IMR-90 (cell line): ENCODE measurements at places on chromosomes 16 and 17. TPM values are rescaled to one million over a fixed set of nuclear protein-coding genes. Genes with fewer than 3 reads are reported as not detected.

DNA sequence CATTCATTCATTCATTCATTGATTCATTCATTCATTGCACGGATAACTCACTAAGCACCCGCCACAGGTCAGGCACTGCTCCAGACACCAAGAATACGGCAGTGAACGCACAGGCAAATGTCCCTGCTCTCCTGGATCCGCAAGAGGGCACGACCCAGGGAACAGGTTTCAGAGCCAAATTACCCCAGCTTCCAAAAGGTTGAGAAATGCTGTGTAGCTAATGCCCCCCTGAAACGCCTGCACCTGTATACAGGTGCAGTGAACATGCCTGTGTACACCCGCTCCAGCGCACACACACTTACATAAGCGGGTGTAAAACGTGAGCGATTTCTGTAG is 9.6 kb upstream of the UBE2I start:
- no peak overlapping the region for H3K4me3 ChIP-seq
- DNase-seq, result no peak
- H3K27me3 ChIP-seq, result peaks cover 13% of the 10 kb centered on the region
- no peaks in the 10 kb centered on the region for H3K36me3 ChIP-seq

DNA sequence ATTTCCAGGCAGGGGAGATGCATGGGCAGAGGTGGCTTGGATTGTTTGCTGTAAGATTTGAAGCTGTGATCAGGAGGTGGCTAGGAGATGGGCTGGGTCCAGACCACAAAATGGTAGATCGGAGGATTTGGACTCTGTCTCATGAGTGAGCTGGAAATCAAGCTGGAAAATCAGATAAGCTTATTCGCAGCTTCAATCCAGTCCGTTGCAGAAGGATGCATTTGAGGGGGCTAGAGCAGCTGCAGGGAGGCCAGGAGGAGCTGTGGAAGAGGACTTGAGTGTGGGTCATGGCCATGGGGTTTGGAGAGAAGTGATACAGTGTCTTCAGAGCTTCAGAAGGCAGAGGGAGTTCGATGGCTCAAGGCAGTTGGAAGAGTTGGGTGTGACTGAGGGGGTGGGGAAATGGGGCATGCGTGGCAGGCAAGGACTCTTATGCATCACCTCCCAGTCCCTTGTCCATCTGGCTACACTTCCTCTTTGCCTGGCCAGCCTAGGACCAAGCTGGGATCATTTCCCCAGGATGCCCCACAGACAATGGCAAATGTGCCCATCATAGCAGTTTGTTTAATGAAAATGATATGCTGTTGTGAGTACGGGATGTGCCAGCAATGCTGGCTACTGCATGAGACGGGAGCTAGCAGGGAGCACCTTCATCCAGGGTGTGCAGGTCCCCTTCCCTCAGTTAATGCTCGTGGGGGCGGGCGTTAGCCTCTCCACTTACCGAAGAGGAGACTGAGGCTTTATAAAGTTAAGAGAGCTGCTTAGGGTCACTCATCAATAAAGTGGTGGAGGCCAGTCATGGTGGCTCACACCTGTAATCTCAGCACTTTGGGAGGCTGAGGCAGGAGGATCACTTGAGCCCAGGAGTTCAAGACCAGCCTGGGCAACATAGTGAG is 20.6 kb downstream of the QPRT start:
- no peaks in the 10 kb centered on the region for H3K4me1 ChIP-seq
- H3K36me3 ChIP-seq, result no peaks in the 10 kb centered on the region
- DNase-seq, result no peak
- no peak overlapping the region for H3K4me3 ChIP-seq

DNA sequence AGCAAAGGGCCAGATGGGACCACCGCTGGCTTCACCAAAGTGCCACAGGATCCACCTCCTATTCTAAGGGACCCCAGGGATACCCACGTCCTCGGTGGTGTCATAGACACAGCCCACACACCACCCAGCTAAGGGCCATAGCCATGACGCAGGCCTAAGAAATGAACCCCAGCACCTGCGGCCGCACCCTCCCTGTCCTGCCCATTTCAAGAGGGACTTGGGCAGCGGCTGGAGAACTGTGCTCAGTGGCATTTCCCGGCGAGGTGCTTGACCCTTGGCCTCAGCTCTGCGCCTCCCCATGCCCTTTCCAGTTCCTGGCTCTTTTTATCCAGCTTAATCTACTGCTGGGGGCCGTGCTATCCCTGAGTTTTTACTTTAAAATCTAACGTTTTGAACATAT is 27.3 kb downstream of the ZNF778 start:
- H3K27me3 ChIP-seq, result no peaks in the 10 kb centered on the region
- H3K4me3 ChIP-seq, result no peak overlapping the region
- no peak for DNase-seq
- peaks cover 6% of the 10 kb centered on the region for H3K4me1 ChIP-seq
- no peaks in the 10 kb centered on the region for H3K36me3 ChIP-seq
- no peak overlapping the region for H3K27ac ChIP-seq

- peaks cover 41% of the 10 kb centered on the region for H3K27me3 ChIP-seq
- no peaks in the 10 kb centered on the region for H3K36me3 ChIP-seq
- H3K4me3 ChIP-seq, result no peak overlapping the region
- peaks cover 7% of the 10 kb centered on the region for H3K4me1 ChIP-seq
Measured at GRCh38 chr17:39110435-39111136, 40.9 kb downstream of the PLXDC1 start.

DNA sequence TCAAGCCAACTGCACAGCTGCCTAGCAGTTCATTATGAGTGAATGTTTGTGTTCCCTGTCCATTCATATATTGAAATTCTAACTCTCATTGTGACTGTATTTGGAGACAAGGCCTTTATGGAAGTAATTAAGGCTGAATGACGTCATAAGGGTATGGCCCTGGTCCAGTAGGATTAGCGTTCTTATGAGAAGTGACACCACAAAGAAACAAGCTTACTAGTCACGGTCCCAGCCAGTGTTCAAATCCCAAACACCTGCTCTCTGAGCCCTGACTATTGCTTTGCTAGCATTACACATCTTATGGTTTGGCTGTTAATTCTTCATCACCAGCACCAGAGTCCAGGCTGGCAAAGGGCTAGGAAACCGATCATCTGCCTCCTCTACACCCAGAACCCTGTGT is 2.2 kb downstream of the ZNF668 start:
- H3K4me1 ChIP-seq, result peaks cover 6% of the 10 kb centered on the region
- H3K27me3 ChIP-seq, result no peaks in the 10 kb centered on the region
- H3K4me3 ChIP-seq, result peak overlapping the region; percentile 81; the same call in 1 of the 2 replicates
- peak overlapping the region; percentile 90; the same call in 1 of the 2 replicates for H3K27ac ChIP-seq
- peaks cover 7% of the 10 kb centered on the region for H3K36me3 ChIP-seq

DNA sequence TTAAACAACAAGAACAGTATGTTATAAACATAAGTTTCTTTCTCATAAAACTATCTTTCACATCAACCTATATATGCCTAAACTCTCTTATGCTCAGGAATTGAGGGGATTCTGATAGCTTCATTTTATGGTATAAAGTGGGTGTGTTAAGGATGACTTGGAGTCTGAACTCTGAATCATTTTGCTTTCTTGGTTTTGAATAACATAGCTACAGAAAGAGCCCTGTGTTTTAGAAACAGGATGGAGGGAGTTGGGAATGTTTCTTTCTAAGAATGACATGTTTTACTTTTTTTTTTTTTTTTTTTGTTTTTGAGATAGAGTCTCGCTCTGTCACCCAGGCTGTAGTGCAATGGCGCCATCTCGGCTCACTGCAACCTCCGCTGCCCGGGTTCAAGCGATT is 50.1 kb downstream of the RHOT1 start:
- no peaks in the 10 kb centered on the region for H3K27me3 ChIP-seq
- peak; percentile 73 for DNase-seq
- H3K4me3 ChIP-seq, result no peak overlapping the region
- H3K27ac ChIP-seq, result peak overlapping the region; percentile 13; the same call in 1 of the 2 replicates
- H3K4me1 ChIP-seq, result peaks cover 4% of the 10 kb centered on the region

DNA sequence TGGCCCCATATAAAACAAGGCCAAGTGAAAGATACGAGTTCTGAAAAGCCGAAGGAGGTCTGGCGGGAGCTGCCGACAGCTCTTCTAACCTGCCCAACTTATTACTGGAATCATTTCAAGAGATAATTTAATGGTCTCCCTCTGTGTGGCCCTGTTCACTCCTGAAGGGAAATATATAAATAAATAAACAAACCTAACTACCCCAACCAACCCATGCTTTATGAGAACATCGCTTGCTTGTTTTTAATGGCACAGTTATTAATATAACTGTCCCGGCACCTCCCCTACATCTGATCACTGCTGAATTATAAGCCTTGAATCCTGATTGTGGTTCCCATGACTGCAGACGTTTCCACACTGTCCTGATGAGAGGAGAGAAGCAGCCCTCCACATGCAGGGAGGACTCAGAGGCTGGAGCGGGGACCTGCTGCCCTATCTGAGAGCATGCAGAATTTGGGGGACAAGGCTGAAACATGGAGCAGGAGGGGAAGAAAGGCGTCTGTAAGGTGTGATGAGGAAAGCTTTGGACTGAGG is 22.2 kb downstream of the CDK5RAP3 start:
- H3K4me3 ChIP-seq, result no peak overlapping the region
- no peak for DNase-seq
- H3K27me3 ChIP-seq, result peaks cover 6% of the 10 kb centered on the region; the same call in 1 of the 2 replicates
- peaks cover 2% of the 10 kb centered on the region; the same call in 1 of the 2 replicates for H3K4me1 ChIP-seq

DNA sequence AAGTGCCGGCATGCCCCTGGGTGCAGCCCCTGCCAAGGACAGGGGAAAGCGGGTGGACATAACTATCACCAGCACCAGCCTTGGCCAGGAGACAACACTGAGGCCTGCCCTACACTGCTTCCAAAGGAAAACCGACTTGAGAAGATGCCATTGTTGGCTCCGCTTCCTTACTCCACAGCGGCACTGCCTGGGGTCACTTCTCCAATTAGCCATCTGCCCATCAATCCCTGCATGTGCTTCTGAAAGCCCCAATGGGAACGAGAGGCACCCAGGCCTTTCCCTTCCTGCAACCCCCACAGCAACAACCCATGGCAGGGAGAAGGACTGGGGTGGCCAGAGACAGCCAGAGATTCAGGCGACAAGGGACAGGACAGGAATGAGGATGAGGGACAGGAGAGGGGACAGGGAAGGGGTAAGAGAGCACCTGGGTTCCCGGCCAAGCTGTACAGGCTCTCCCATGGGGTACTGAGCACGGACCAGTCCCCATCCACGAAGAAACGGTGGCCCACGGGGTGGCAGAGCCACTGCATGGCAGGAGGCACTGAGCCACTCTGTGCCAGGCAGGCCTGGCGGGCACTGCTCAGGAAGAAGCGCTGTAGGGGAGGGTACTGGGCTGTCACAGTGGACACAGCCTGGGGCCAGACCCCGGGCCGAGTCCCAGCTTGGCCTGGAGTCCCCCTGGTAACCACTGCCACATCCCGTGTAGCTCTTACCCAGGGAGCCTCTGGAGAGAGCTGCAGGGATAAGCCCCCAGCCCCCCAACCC is 21.2 kb downstream of the SREBF1 start:
- no peak overlapping the region for H3K4me3 ChIP-seq
- no peaks in the 10 kb centered on the region for H3K27me3 ChIP-seq
- peaks cover 25% of the 10 kb centered on the region for H3K4me1 ChIP-seq

DNA sequence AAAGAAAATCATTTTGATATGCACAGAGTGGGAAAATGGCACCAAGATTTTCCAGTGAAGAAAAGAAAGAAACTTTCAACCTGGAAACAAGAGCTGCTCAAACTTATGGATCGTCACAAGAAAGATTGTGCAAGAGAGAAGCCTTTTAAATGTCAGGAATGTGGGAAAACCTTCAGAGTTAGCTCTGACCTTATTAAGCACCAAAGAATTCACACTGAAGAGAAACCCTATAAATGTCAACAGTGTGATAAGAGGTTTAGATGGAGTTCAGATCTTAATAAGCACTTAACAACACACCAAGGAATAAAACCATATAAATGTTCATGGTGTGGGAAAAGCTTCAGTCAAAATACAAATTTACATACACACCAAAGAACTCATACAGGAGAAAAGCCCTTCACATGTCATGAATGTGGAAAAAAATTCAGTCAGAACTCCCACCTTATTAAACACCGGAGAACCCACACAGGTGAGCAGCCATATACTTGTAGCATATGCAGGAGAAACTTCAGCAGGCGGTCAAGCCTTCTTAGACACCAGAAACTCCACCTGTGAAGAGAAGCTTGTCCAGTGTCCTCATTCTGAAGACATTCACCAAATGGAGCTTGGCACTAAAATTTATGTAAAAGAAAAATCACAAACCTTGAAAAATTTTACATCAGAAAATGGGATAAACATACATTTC is 12.2 kb downstream of the ZNF75A start:
- no peaks in the 10 kb centered on the region for H3K4me1 ChIP-seq
- DNase-seq, result peak; percentile 6
- H3K36me3 ChIP-seq, result peaks cover 43% of the 10 kb centered on the region

- H3K4me1 ChIP-seq, result no peaks in the 10 kb centered on the region
- peaks cover 9% of the 10 kb centered on the region for H3K27me3 ChIP-seq
- no peak overlapping the region for H3K4me3 ChIP-seq
- no peak for DNase-seq
- no peak overlapping the region for H3K27ac ChIP-seq
Measured at GRCh38 chr17:33175562-33175961, 117.5 kb downstream of the ASIC2 start.

- peak; percentile 79 for DNase-seq
- peaks cover 56% of the 10 kb centered on the region for H3K4me1 ChIP-seq
- no peak overlapping the region for H3K27ac ChIP-seq
- H3K4me3 ChIP-seq, result no peak overlapping the region
Measured at GRCh38 chr17:29136998-29137730, 43.0 kb downstream of the MYO18A start.

- no peaks in the 10 kb centered on the region for H3K36me3 ChIP-seq
- no peak overlapping the region for H3K4me3 ChIP-seq
- no peaks in the 10 kb centered on the region for H3K27me3 ChIP-seq
- DNase-seq, result no peak
Measured at GRCh38 chr16:85261657-85262557, 149.6 kb upstream of the CIBAR2 start.

- H3K36me3 ChIP-seq, result peaks cover 18% of the 10 kb centered on the region
- DNase-seq, result peak; percentile 70
- peak within 1 kb of the TSS; percentile 79 for H3K27ac ChIP-seq
- H3K27me3 ChIP-seq, result no peaks in the 10 kb centered on the region
Measured at GRCh38 chr16:3112058-3112880, at the start of gene ZNF205. Gene ZNF205 (plus strand): TSS chr16:3112586. CDS start chr16:3113431, 845 bp downstream.

- H3K36me3 ChIP-seq, result no peaks in the 10 kb centered on the region
- DNase-seq, result peak; percentile 77
- no peaks in the 10 kb centered on the region for H3K27me3 ChIP-seq
- H3K4me3 ChIP-seq, result no peak overlapping the region
Measured at GRCh38 chr17:40915721-40916256, 21.7 kb downstream of the KRT23 start.

GRCh38 chr17:33967608-33968349 is 287.3 kb upstream of the CCL2 start:
- no peaks in the 10 kb centered on the region for H3K27me3 ChIP-seq
- H3K36me3 ChIP-seq, result no peaks in the 10 kb centered on the region
- no peak overlapping the region for H3K27ac ChIP-seq
- no peaks in the 10 kb centered on the region for H3K4me1 ChIP-seq

GRCh38 chr17:77963441-77963840 is 4.9 kb downstream of the TNRC6C start:
- peak; percentile 93 for DNase-seq
- H3K27ac ChIP-seq, result no peak overlapping the region
- H3K27me3 ChIP-seq, result no peaks in the 10 kb centered on the region

- no peak overlapping the region for H3K4me3 ChIP-seq
- peak; percentile 96 for DNase-seq
- H3K27me3 ChIP-seq, result no peaks in the 10 kb centered on the region
- peaks cover 19% of the 10 kb centered on the region for H3K4me1 ChIP-seq
- no peak overlapping the region for H3K27ac ChIP-seq
- peaks cover 2% of the 10 kb centered on the region for H3K36me3 ChIP-seq
Measured at GRCh38 chr17:13541032-13541480, 60.7 kb downstream of the HS3ST3A1 start.

BEAN1 gene
- not detected in 2 replicates for total RNA-seq

NOD2 gene
- not detected in 2 replicates for total RNA-seq

PYY gene
- total RNA-seq, result not detected in 2 replicates

GSDMA gene
- not detected in 2 replicates for total RNA-seq

TLE7 gene
- not detected in 2 replicates for total RNA-seq

CHMP6 gene
- total RNA-seq, result 5.0 and 7.2 TPM in 2 replicates

EVPLL gene
- not detected in 2 replicates for total RNA-seq

SCARF1 gene
- total RNA-seq, result 0.18 and 0.28 TPM in 2 replicates

SLC2A4 gene
- total RNA-seq, result under 0.01 TPM in 1 of 2 replicates, not detected in the other

KCNAB3 gene
- 0.36 and 0.56 TPM in 2 replicates for total RNA-seq

NHLRC4 gene
- 0.56 and 0.72 TPM in 2 replicates for total RNA-seq
